ENCODE measurements at places on chromosomes 16 and 17. TPM values are rescaled to one million over a fixed set of nuclear protein-coding genes. Genes with fewer than 3 reads are reported as not detected.

KRTAP16-1 gene
- 0.34 TPM for total RNA-seq

SLC13A2 gene
- not detected for total RNA-seq

WDR90 gene
- 15.3 TPM for total RNA-seq

ENPP7 gene
- total RNA-seq = not detected

RRAD gene
- total RNA-seq = 0.52 TPM

MT1G gene
- 0.85 TPM for total RNA-seq

CD300E gene
- total RNA-seq = 0.81 TPM

STH gene
- total RNA-seq = not detected

WNT3 gene
- not detected for total RNA-seq

RAB11FIP4 gene
- 47.4 TPM for total RNA-seq

DNA sequence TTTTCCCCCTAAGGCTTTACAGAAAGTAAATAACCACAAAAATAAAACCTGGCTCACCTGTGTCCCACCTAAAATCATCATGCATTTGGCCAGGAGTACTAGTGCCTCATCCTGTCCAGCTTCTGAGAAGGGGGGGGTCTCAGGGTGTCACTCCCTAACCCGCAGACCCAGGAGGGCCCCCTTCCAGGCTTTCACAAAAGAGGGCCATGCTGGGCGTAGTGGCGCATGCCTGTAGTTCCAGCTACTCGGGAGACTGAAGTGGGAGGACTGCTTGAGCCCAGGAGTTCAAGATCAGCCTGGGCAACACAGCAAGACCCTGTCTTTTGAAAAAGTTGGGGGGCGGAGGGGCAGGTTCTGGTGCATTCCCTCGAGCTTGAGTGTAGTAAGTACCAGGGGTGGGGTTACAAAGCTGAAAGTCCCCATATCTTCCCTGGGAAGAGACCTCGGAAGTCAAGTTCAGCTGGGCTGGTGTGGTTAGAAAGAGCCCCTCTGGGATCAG, 259.3 kb downstream of the PARN start:
- no peak for DNase-seq

- DNase-seq = no peak
Observed at GRCh38 chr17:2347805-2348685, 10.7 kb downstream of the SGSM2 start.

DNA sequence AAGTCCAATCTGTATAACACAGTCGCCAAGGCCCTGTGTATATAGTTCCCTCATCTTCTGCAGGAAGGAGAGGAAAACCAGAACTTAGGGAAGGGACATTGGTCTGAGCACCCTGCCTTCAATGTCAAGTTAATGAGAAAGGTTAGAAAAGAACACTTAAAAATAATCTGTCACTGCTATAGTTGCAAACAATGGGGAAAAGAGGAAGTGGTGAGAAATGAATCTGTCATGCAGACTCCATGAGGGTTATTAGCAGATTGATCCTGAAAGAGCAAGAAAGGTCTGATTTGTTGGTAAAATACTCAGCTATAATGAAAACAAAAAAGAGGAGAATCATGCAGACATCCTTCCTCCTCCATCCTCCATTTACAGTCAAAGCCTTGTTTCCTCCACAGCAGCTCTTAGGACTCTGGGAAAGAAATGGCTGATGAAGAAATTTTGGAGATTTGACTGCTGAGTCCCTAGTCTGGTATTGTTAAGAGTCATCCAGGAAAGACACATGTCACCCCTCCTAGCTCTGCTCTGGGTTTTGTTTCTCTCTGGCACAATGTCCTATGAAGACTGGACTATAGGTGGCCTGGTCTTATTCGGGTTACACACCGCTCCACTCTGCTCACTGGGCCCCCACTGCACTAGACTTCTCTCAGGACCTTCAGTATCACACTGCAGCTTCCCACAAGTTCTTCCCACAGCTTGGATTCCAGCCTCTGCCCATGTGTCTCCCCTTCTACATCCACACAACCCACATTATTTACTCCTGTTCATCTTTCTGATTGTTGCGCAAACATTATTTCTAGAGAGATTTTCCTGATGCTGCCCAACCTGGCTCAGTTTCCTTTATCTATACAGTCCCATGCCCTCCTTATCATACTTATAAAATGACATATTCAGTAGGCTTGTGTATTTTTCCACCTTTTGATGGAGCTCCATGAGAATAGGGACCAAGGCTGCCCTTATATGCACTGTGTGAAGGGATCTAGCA, 56.5 kb upstream of the XYLT1 start:
- DNase-seq = no peak

DNA sequence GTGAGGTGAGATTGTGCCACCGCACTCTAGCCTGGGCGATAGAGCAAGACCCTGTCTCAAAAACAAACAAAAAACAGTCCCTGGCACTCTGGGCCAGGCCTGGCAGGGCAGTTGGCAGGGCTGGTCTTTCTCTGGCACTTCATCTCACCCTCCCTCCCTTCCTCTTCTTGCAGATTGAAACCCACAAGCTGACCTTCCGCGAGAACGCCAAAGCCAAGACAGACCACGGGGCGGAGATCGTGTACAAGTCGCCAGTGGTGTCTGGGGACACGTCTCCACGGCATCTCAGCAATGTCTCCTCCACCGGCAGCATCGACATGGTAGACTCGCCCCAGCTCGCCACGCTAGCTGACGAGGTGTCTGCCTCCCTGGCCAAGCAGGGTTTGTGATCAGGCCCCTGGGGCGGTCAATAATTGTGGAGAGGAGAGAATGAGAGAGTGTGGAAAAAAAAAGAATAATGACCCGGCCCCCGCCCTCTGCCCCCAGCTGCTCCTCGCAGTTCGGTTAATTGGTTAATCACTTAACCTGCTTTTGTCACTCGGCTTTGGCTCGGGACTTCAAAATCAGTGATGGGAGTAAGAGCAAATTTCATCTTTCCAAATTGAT, 24.8 kb downstream of the STH start:
- no peak for DNase-seq

- DNase-seq = no peak
Observed at GRCh38 chr16:2295056-2295798, 27.3 kb upstream of the RNPS1 start.

DNA sequence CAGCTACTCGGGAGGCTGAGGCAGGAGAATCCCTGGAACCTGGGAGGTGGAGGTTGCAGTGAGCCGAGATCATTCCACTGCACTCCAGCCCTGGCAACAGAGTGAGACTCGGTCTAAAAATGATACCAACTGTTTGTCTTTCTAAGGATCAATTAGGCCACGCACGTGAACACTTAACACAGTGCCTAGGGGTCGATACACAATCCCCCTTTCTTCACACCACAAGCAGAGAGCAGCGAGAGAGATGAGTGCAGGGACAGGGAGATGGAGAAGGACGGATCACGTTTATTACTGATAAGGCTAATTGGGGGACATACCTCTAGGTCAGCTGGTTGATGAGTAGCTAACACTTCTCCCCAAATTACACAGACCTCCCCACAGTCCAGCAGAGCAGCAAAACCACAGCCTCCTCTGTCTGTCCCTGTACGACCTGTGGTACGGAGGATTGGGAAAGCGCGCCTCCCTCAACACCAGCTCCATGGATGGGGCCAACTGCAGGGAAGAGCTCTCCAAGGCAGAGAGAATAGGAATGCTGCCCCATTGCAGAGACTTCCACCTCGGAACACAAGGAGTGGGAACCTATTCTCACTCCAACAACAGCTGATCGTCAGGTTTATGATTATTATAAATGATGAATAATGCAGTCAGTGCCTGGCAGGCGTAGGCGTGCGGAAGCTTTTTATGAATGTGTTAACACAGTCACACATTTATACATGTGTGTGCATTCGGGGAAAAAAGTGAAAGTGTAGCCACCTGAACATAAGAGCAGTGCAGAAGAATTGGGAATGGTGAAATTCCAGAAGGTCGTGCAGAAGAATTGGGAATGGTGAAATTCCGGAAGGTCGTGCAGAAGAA, 155.1 kb downstream of the C16orf95 start:
- no peak for DNase-seq

GRCh38 chr16:25613931-25614330, 77.8 kb upstream of the HS3ST4 start:
- no peak for DNase-seq

GRCh38 chr17:31926100-31926729, 10.6 kb upstream of the SUZ12 start:
- DNase-seq = no peak

DNA sequence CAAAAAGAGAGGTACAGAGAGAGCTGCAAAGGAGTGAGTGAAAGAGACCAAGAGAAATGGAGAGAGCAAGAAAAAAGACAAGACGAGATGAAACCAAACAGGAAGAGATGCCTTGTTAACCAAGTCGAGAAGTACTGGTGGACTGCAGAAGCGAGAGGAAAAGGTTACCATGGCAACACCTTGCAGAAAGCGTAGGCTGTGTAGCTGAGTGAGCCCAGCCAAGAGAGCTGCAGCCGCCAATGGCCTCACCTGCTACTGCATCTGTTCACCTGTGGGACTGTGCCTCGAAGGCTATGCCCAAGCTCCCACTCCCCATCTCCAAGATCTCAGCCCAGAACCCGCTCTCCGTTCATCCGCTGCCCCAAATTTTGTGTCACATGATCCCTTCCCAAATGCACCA, 161.3 kb downstream of the SLC39A11 start:
- DNase-seq = no peak

DNA sequence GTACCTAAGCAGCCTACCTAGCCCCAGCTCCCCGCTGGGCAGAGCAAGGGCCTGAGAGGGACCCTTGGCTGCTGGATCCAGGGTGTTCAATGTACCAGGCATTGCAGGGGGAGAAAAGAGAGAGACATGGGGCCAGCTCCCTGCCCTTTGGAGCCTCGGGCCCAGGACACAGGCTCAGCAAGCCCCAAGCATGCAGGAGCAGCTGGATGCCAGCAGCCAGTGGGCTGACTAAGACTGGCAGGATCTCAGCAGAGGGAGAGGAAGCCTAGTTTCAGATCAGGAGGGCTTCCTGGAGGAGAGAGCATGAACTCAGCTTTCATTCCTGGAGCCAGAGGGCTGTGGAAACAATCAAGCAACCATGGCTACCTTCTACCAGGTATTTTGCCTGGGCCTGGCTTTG, 82.0 kb upstream of the NKD1 start:
- DNase-seq = no peak

DNA sequence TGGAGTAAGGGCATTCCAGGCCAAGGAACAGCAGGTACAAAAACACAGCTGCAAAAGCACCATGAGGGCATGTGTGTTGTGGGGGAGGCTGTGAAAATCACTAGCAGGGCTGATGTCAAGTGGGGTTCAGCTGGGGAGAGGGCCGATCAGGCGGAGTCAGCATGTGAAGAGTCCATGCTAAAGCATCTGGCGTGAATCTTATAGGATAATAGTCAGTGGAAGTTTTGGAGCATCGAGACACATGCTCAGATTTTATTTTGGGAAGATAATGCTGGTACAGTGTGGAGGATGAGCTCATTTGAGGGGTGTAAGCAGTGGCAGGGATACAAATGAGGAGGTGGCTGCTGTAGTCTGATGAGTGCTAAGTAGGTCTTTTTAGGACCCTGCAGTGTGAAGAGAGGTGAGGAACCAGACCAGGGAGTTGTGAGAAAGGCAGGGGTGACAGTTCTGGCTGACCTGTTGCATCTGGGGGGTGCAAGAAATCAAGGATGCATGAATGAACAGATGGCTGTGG, 30.3 kb downstream of the MMD start:
- DNase-seq = no peak

GRCh38 chr16:31386157-31386984, 6.8 kb upstream of the ITGAD start:
- no peak for DNase-seq

- DNase-seq = no peak
Observed at GRCh38 chr17:82810644-82811430, 29.0 kb downstream of the ZNF750 start.

- DNase-seq = no peak
Observed at GRCh38 chr17:10354651-10355050, 18.2 kb downstream of the MYH13 start.

GRCh38 chr16:3730161-3731125, 13.1 kb upstream of the TRAP1 start:
- no peak for DNase-seq

- DNase-seq = no peak
Observed at GRCh38 chr17:49067163-49067562, 65.4 kb upstream of the B4GALNT2 start.

DNA sequence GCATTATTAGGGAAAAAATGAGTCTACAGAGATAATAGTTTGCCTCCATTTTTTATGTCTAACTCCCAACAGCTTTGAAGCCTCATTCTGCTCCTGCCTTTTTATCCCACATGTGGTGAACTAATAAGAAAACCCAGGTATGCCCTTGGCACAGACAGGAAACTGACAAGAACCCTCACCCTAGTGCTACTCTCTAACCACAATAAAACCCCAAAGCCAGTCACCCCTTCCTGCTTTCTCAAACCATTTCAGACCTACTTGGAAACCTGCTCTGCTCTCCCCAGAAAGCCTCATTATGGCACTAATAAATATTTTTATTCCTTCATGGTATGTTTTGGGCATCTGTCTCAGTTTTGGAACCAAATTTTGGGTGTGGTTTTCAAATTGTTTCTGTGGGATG, 3.9 kb upstream of the MARVELD3 start:
- no peak for DNase-seq

GRCh38 chr17:28369684-28370034, 448 bp downstream of the VTN start:
- DNase-seq = no peak

GRCh38 chr16:10817963-10818941, at the start of gene TVP23A:
TSS of gene TVP23A (minus strand) at chr16:10818794. CDS start at chr16:10818493, 301 bp downstream.
- no peak for DNase-seq

- DNase-seq = no peak
Observed at GRCh38 chr17:82232322-82232820, 3.5 kb downstream of the SLC16A3 start.

DNA sequence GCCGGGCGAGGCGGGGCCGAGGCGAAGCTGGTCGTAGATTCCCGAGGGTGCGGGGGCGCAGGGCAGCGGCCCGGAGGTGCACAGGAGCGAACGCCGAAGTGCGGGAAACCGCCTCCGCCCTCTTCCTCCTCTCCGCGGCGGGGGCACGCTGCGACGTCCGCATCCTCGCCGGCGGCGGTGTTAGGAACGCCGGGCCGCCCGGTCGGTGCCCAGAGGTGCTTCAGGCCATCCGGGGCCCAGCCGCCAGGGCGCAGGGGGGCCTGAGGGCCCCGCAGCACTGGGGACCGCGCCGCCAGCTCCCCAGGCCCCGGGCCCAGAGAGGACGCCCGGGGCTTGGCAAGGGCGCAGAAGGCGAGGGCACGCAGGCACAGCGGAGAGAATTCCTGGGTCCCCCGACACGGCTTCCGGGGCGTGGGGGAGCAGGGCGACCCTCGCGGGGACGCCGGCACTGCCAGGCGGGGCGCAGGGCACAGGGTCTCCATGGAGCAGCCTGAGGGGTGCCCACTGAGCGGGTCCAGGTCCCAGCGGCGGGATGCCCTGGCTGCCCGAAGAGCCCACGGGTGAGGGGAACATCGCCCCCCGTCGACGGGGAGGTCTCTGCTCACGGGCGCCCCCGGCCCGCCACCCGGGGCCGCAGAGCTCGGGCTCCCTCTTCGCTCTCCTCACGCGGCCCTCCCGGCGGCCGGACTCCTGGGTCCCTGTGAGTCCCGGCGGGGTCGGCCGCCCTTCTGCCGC, 576 bp downstream of the EPOP start:
- no peak for DNase-seq

- DNase-seq = no peak
Observed at GRCh38 chr17:80870401-80870800, 121.2 kb upstream of the CHMP6 start.
